ENCODE measurements at places on chromosomes 5 and 9. TPM values are rescaled to one million over a fixed set of nuclear protein-coding genes. Genes with fewer than 3 reads are reported as not detected.

Gene SCGB3A2
- 0.34 TPM for polyA plus RNA-seq

Gene BNC2
- 4.7 TPM for polyA plus RNA-seq

DNA sequence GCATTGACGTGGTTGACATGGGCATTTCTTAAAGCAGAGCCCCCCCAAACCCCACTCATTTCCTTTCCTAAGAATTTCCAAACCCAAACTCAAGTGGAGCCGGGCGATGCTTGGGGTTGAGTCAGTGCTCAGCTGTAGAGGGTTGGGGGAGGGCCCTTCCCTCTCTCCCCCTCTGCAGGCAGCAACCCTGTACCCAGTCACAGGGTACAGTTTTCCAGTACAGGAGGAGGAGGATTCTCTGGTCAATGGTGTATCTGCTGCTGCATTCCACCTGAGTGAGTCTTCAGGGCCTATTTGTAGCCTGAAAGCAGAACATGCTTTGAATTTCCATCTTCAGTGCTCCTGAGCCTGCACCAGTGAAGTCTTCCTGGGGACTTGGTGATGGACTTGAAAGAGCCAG, 55.8 kb downstream of the ENTREP1 start:
- DNase-seq = no peak

DNA sequence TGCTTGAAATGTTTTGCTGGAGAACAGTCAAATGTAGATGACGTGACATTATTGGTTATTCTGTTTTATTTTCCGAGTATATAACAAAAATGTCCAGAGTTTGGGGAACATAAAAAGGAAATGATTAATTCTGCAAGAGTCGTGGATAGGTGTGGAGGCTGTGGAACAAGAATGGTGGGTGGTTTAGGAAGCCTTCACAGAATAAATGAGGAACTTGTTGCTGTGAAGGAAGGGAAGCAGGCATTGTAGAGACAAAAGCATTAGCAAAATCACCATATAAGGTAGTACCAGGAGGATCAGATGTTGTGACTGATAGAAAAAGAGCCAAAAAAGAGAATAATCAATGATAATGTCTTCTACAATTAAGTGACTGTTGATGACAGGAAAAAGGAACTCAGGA, 66.2 kb upstream of the CNTLN start:
- DNase-seq = no peak

GRCh38 chr5:83864652-83865051, 144.0 kb upstream of the HAPLN1 start:
- no peak for DNase-seq

Gene LPAR1
- 14.2 TPM for polyA plus RNA-seq

Gene POU5F2
- polyA plus RNA-seq = 0.16 TPM

Gene THBS4
- 6.9 TPM for polyA plus RNA-seq
